ENCODE measurements at places on chromosomes 3 and 15. TPM values are rescaled to one million over a fixed set of nuclear protein-coding genes. Genes with fewer than 3 reads are reported as not detected.

GRCh38 chr3:4302747-4303146 lies 422 bp upstream of the SETMAR start:
- H3K4me3 ChIP-seq, result no peak overlapping the region
- H3K4me1 ChIP-seq, result peaks cover 2% of the 10 kb centered on the region
- no peaks in the 10 kb centered on the region for H3K27me3 ChIP-seq

- no peak overlapping the region for H3K4me3 ChIP-seq
- no peaks in the 10 kb centered on the region for H3K27me3 ChIP-seq
- DNase-seq, result no peak
These were observed 80.8 kb downstream of the PCCB start for GRCh38 chr3:136330900-136331299.

GRCh38 chr15:83503595-83504364 lies 56.6 kb downstream of the SH3GL3 start:
- no peak overlapping the region for H3K4me3 ChIP-seq
- no peaks in the 10 kb centered on the region for H3K27me3 ChIP-seq
- DNase-seq, result no peak
- no peak overlapping the region for H3K27ac ChIP-seq

DNA sequence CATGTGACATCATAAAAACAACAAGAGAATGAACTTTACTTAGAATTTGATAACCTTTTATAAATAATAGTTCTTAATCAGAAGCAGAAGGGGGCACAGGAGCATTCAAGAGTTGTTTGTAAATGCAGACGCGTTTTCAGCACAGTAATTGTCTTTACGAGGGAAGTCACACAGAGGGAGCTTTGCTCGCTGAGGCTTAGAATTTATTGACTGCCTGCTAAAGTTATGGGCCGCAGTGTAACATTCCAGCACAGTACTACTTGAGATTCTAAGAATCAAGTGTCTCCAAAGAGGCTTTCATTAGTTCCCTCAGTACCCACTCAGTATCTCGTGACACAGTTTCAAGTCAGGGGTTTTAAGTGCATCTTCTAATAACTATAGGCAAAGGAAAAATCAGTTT lies 288.7 kb downstream of the NR2F2 start:
- no peak overlapping the region for H3K27ac ChIP-seq
- H3K27me3 ChIP-seq, result no peaks in the 10 kb centered on the region
- no peaks in the 10 kb centered on the region for H3K4me1 ChIP-seq
- peaks cover 2% of the 10 kb centered on the region for H3K36me3 ChIP-seq

Gene ROPN1
- total RNA-seq, result not detected
